Activated naive CD4-positive, alpha-beta T cell treated with Interleukin-2 at 50 U/mL for 16 hours (primary cell): ENCODE measurements at places on chromosomes 5 and 9.

- peak; percentile 34 for DNase-seq
Measured at GRCh38 chr9:136133191-136133958, 14.7 kb upstream of the TMEM250 start.

DNA sequence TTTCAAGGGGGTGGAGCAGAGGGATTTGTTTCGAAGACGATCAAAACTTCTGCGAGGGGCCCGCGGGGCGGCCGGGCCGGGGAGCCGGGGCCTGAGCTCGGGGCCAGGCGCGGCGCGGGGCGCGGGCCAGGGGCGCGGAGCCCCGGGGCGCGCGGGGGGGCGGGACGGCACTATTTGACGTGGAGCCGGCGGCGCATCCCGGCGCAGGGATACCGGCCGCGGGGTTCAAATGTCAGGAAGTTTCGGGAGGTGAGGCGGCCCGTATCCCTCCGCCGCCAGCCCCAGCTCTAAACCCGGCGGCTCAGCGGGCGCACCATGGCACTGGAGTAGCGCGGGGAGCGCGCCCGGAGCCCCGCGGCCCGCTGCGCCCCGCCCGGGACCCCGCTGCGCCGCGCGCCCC, at the start of gene LMX1B:
TSS of gene LMX1B (plus strand) at position 278 of the 400 bp plus-strand sequence. CDS start 522 bp downstream, outside the sequence.
- DNase-seq = no peak

DNA sequence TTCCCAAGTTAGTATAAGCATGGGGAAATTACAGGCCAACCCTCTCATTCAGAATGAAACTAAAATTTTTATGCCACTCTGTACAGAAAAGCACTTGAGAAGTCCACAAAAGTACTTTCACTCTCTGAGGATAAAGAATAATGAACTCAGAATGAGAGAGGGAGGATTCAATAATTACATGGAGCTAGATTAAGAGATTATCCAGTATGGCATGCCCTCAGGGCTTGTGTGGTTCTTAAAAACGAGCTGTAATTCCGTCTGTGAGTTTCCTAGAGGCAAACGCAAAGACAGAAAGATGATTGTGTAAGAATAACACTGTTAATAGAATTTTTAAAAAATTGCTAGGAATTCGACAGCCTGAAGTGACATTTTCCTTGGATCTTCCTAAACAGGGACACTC, 126.8 kb upstream of the PTCH1 start:
- no peak for DNase-seq

DNA sequence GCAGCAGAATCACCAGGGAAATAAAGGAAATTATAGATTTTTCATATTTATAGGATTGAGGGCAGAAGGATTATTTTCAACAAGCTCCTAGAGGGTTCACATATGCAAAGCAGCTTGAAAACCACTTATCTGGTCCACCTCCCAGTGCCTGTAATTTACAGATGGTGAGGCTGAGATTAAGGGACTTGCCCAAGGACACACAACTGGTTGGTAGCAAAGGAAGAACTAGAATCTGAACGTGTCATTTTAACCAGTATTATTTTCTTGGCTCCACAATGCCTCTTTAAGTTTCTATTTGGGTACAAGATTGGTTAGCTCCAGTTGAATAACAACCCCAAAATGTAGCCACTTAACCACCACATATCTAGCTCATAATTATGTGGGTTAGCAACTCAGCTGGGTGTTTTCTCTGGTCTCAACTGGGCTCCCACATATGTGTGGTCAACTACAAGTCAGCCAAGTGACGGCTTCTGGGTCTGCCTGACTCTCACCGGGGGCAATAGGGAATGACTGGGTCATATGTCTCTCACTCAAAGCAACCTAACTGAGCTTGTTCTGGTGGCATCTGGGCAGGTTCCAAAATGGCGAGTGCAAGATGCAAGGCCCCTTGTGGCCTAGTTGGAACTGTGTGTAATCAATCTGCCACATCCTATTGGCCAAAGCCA, 127.7 kb downstream of the ZDHHC21 start:
- no peak for DNase-seq

DNA sequence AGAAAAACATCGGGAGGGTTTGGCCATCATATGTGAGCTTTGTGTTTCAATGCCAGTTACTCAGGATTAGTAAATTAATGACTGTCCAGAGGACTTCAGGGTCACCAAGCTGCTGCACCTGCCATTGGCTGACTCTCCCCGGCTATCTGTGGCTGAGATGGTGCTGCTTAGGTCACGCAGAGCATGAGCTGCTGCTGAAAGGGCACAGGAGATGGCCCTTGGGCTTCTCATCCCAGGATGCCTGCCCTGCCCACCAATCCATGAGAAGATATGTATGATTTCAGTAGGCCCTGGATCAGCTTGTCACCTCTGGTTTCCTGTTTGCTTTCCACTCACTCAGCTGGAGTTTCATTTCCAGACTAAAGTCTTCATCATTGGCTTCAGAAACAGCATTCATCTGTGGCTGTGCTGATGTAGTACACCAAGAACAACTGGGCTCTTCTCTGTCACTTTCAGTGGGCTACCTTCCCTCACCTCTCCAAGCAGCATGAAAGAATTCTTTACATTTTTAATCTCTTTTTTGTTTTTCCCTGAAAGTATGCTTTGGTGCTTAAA, 2.4 kb upstream of the CATSPER3 start:
- no peak for DNase-seq

DNA sequence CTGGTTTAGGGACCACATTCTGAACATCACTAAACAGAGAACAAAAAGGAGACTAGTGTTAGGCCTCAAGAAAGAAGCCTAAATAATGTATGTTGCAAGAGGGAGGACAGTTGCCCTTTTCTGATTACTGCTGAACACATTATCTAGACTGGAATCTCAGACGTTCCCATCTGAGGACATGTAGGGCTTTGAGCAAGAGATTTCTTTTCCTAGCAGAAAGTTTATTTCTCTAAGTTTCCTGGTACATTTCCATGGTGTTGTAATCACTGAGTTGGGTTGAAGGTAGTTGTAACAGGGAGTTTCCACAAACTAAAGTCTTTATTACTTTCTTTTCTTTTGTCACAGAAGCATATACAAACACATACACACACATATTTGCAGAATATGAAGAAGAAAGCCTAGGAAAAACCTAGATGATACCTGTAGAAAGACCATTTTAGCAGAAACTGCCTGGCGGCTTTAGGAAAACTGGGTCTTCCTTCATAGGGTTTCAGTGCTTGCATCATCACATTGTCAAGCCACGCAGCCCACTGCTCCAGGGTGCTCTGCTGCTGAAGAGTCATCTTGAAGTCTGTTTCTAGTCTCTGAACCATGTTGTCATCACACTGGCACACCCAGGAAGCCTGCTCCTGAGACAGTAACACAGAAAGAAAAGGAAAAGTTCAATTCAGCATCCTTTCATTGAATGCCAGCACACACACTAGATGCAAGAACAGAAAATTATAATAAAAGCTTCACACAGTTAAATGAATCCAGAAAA, 269.1 kb downstream of the RFX3 start:
- no peak for DNase-seq

DNA sequence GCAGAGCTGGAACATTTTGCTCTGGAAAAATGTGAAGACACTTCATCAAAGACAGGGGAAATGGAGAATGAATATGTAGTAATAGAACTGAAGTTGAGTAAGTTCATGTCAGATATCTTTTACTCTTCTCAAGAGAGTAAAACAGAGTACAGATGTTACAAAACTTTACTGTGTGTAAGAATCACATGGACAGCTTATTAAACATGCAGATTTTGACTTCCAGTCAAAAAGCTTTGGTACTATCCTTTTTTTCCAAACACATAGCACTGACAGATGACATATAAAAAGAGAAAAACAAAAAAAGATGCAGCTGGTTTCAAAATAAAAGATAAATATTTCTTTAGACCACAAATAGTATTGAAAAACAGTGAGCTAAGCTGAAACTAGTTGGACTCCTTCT, 115.4 kb downstream of the FBN2 start:
- no peak for DNase-seq

GRCh38 chr9:131534721-131535237, 3.7 kb upstream of the UCK1 start:
- DNase-seq = no peak

- DNase-seq = no peak
Measured at GRCh38 chr5:6495433-6496206, 47.0 kb downstream of the UBE2QL1 start.

- no peak for DNase-seq
Measured at GRCh38 chr5:152551061-152551460, 146.0 kb upstream of the NMUR2 start.

DNA sequence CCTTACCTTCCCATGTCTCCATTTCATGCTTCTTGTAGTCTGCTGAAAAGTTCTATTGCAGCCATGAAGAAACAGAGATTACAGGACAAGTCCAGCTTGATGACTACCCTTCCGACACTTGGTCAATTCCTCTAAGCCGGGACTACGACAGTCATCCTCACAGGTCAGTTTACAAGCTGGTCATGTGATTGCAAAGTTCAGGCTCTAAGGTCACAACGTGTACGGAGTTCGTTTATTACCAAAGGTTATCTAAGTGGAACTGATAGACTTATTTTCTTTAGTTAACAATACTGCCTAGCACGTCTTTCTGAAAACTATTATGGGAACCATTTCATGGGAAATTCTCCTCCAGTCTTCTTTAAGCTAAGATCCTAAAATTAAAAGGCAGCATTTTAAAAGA, 88.5 kb upstream of the NR5A1 start:
- DNase-seq = no peak

DNA sequence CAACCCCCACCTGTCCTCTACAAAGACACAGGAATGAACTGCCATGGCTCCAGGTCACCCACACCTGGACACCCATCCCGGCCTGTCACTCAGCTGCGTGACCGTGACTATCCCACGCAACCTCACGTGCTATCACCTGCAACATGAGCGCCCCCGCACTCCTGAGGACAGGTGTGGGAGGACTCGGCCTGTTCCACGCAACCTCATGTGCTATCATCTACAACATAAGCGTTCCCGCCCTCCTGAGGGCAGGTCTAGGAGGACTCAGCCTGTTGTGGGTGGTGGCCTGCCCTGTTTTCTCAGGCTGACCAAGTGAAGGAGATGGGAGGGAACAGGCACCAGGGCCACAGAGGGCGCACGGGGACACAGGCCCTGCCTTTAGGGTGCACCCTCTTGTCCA, 4.1 kb downstream of the QSOX2 start:
- no peak for DNase-seq

DNA sequence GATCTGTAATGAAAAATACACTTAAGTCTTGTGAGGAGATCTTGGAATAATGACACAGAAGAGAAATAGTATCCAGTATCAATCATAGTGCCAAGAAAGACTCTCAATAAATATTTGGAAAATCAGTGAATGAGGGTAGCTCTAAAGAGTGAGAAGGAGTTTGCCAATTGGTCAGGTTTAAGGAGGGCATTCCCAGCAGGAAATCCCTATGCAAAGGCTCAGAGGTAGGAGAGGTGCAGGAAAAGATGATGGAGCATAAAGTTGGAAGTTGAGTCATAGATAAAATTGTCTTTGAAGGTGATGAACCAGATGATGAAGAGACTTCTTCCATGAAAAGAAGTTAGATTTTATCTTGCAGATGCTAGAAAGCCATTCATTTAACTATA, 27.8 kb downstream of the TNPO1 start:
- DNase-seq = no peak

GRCh38 chr5:77066823-77067442, 20.2 kb downstream of the ZBED3 start:
- no peak for DNase-seq

DNA sequence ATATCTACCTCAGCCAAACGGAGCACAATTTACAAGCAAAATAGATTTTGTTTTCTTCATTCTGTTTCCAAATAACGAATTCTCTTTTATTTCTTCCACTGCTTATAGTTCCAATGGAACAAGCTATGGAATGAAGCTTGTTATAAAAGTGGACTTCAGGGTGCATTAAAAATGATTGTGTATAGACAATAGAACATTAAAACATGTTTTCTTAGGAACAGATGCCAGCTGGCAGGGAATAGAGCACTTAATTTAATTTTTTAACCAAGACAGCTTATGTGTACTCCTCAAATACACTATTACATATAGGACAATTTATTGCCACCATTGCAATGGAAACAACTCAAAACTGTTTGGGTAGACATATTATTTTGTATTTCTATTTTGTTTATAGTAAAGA, 860.1 kb upstream of the TYRP1 start:
- no peak for DNase-seq

DNA sequence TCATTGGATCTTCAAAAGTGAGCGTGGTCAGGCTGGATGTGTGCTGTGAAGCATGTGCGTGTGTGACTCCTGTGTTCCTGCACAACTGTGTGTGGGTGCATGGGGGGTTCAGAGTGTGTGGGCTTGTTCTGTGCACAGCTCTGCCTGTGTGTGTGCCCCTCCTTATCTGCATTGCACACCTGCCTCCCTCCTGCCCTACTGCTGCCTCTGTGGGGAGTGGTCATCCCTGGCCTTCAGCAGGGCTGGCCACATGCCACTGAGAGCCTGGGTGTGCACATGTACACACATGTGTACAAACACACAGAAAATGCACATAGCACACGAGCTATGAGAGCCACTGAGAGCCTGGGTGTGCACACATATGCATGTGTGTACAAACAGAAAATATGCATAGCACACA, 92.1 kb downstream of the CACNA1B start:
- DNase-seq = no peak

GRCh38 chr5:109511980-109512734, 102.4 kb upstream of the PJA2 start:
- DNase-seq = no peak

GRCh38 chr9:85897848-85898247, 43.1 kb upstream of the NAA35 start:
- DNase-seq = no peak

GRCh38 chr9:113313261-113313660, 10.1 kb upstream of the RNF183 start:
- DNase-seq = no peak

- no peak for DNase-seq
Measured at GRCh38 chr5:134662971-134663370, 14.4 kb downstream of the SEC24A start.

- no peak for DNase-seq
Measured at GRCh38 chr9:76101075-76101474, 210.6 kb downstream of the PCSK5 start.

DNA sequence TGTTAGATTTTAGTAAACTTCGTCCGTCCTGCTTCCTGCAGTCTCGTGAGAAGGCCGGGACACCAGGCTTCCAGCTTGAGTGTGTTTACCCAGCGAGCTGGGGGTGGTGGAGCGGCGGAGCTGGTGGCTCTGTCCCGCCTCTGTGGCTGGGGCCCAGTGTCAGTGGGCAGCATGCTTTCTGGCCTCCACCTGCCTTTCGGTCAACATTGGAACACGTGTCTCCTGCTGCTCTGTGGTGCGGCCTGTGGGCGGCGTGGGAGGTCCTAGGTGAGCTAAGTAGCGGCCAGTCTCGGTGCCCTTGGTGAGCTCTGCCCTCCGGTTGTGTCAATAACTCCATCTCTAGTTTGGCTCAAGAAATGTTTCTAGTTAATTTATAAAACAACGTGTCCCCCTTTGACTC, 125.9 kb downstream of the GADD45G start:
- DNase-seq = no peak

GRCh38 chr5:58498340-58498942, 7.2 kb downstream of the GAPT start:
- no peak for DNase-seq
